ENCODE measurements at places on chromosomes 16 and 17.

DNA sequence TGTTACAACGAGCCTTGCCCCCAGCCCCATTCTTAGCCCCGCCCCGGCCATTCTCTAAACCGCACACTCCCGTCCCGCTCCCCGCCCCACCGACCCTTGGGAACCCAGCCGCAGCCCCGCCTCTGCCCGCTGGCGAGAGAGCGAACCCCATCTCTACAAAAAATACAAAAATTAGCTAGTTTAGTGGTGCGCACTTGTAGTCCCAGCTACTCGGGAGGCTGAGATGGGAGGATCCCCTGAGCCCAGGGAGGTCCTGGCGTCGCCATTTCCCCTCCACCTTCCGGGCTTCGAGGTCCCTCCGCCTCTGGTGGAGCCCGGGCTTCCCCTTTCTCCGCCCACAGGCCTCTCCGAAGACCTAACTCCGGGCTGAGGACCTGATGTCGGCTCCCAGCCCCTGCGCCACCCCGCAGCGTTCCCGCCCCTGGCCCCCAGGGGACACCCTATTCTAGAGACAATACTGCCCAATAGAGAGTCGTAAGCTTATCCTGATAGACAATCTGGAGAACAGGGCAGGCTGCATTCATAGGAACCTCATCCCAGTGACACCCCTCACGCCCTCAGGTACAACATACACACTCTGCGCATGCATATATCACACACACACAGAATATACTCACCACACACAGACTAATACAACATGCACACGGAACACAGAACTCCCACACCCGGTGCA is 480 bp upstream of the PROCA1 start:
- DNase-seq, result no peak

DNA sequence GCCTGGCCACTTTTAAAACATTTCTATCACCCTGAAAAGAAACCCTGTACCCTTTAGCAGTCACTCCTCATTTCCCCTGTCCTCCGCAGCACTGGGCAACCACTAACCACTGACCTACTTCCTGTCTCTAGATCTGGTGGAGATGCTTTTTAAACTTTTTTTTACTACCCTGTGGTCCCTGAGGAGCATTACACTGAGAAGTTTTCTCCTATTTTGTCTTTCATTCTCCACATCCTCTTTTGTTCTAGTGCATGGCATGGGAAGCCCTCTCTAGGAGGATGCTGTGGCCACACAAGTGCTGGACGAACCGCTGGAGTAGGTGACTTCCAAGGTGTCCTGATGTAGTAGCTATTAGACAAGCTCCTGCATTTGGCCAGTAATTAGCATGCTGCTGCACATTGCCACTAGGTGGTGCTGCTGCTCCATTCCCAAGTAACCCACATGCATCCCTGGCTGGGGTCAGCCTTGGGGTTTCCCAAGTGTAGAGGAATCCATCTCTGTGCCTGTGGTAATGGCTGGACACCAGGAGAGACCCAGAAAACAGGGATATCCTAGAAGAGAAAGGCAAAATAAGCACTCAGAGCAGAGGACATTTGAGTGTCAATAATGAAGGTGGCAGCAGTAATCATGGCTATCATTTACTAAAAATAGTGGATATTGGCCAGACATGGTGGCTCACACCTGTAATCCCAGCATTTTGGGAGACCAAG is 143.8 kb upstream of the CRHR1 start:
- peak; percentile 82 for DNase-seq

GRCh38 chr17:4843321-4844000 is 10.3 kb downstream of the MINK1 start:
- DNase-seq, result no peak

DNA sequence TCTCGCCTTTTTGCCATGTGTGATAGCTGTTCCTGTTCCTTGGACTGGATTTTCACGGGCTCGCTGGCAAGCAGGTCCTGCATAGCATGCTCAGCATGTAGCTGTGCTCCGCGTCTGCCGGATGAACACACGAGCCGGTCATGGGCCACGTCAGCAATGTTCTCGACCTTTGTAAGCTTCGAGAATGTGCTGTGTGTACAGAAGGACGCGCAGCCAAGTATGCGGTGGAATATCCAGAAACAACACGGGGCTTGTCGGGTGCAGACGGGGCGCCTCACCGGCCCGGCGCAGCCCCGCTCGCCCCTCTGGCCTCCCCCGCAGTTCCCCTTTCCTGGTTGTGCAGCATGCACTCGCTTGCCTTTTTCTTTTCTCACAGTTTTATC is 42.2 kb downstream of the RPTOR start:
- DNase-seq, result no peak

DNA sequence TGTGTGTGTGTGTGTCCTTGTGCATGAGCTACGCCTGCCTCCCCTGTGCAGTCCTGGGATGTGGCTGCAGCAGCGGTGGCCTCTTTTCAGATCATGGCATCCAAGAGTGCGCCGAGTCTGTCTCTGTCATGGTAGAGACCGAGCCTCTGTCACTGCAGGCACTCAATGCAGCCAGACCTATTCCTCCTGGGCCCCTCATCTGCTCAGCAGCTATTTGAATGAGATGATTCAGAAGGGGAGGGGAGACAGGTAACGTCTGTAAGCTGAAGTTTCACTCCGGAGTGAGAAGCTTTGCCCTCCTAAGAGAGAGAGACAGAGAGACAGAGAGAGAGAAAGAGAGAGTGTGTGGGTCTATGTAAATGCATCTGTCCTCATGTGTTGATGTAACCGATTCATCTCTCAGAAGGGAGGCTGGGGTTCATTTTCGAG is 22.5 kb downstream of the STAT5A start:
- no peak for DNase-seq

- DNase-seq, result peak; percentile 3
Observed at GRCh38 chr16:28617874-28618273, 8.0 kb upstream of the SULT1A1 start.

DNA sequence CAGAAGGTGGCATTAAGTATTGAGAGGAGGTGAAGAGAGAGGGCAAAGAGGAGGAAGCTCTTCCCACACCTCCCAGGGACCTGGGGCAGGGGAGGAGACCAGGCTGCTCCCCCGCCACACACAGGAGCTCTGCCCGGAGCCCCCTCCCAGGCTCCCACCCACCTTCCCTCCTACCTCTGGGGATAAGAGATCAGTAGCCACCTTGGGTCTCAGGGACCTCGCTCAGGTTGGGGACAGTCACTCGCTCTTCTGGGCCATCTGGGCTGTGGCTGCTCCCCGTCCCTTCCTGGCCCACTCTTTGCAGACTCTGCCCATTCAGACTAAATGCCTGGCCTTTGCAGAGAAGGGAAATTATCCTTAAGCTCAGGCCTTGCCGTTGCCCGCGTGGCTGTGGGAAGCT is 14.9 kb upstream of the C16orf74 start:
- DNase-seq, result no peak

- DNase-seq, result no peak
Observed at GRCh38 chr16:58126451-58126961, 2.7 kb downstream of the CFAP20 start.

GRCh38 chr16:68993456-68993855 is 112.0 kb upstream of the HAS3 start:
- no peak for DNase-seq

- DNase-seq, result no peak
Observed at GRCh38 chr16:1545044-1546040, 11.9 kb downstream of the TMEM204 start.

GRCh38 chr16:13781575-13782338 is 138.2 kb upstream of the ERCC4 start:
- DNase-seq, result no peak

DNA sequence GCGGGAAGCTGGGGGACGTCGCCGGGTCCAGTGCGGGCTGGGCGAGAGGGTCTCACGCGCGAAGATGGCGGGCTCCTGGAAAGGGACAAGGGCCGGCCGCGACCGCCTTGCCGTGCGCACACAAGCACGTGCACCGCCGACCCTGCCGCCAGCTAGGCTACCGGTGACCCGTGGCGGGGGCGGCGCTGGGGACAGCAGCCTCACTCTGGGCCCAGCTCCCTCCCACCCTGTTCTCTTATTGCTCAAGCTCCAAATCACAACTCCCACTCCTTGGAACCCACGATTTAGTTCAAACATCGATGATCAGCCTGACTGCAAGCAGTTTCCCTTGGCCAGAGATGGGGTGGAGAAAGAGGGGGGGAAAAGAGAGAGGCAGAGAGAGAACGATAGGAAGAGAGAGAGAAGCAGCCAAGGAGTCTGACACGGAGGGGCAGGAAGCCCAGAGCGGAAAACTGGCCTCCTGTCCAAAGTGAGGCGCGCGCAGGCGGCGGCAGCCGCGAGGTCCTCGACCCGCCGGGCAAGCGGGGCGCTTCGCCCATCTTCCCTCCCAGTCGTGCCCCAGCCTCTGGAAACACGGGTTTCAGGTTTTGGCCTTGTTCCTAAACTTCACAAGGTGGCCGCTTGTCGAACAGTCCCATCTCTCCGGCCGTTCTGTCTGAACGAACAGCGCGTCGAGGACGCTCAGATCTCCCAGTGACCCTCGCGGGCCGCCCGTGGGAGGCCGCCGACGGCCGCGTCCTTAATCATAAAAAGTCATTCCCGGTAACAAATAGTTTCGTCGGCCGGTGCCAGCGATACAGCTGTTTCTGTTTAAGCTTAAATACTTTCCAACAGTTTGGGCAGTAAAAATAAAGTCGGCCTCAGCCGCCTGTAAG is 1.7 kb upstream of the CBX8 start:
- DNase-seq, result no peak

DNA sequence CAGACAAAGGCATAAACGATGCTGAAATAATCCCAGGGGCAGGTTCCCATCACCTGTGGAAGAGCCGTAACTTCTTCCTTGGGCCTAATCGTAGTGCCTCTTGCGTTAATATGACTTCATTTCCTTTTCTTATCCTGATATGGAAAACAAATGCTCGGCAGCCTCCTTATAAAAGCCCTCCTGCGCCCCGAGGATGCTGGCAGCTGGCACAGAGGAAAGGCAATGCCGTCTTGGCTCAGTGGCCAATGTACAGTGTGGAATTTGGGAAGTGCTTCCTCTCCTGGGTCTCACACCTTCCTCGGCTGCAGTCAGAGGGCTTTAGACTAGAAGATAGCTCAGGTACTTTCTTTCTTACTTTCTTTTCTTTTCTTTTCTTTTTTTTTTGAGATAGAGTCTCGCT is 3.4 kb downstream of the SCN4A start:
- DNase-seq, result no peak

- DNase-seq, result no peak
Observed at GRCh38 chr17:77036841-77037381, 103.9 kb upstream of the SEC14L1 start.

GRCh38 chr17:27824176-27824715 is 23.9 kb upstream of the NOS2 start:
- DNase-seq, result no peak

DNA sequence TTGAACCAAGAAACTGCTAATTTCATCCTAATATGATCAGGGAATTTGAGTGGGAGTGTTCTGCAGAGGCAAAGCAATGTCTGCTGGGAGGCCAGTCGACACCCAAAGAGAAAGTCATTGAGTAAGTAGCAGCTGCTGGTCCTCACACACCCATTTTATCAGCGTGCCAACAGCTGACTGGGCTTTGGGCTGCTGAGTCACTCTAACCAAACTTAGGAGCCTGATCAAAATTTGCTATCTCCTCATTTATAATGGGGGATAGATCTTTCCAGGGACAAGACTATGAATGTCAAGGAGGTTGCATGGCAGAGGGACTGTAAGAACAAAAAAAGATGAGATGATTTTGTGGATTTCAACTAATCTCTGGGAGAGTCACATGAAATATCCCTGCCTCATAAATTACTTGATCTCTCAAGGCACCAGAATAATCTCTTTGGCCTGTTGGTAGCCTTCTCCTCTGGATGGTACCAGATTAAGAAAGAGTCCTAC is 32.9 kb downstream of the CPSF4L start:
- DNase-seq, result peak; percentile 53

- peak; percentile 32 for DNase-seq
Observed at GRCh38 chr17:489758-490329, 137.2 kb upstream of the RPH3AL start.

GRCh38 chr16:84143081-84143480 is 1.9 kb downstream of the HSDL1 start:
- DNase-seq, result no peak

DNA sequence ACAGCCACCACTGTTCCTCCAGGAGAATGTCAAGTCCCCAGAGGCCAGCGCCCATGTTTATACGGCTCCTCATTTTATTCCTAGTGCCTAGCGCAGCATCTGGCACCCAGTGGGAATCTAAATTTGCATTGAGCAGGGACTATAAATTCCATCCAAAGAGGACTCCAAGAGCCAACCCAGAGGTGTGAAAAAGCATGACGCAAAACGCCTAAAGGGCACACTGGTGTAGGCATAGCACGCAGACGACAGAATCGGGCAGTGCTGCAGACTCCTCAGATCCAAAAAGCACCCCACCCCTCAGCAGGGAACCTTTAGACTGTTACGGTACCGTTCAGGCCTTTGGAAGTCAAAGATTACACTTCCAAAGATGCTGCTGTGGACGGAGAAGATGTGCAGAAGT is 19.5 kb downstream of the TEKT5 start:
- no peak for DNase-seq

GRCh38 chr17:17661834-17662385 is 19.3 kb upstream of the RAI1 start:
- DNase-seq, result peak; percentile 59

GRCh38 chr17:57889892-57890856 is 40.3 kb upstream of the MRPS23 start:
- DNase-seq, result no peak

GRCh38 chr17:44492706-44493272 is 10.4 kb downstream of the GPATCH8 start:
- no peak for DNase-seq

GRCh38 chr16:74224828-74225612 is 71.6 kb upstream of the PSMD7 start:
- no peak for DNase-seq

DNA sequence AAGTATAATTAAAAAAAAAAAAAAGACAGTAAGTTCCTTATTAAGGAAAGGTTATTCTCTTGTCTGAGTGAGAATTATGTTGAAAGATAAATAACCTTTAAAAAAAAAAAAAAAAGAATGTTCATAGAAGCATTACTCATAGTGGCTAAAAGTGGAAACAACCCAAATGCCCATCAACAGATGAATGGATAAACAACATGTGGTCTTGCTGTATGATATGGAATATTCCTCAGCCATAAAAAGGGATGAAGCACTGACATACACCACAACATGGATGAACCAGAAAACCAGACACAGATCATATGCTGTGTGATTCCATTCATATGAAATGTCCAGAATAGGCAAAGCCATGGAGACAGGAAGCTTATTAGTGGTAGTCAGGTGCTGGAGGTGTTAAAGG is 9.2 kb upstream of the CCNF start:
- DNase-seq, result no peak

GRCh38 chr16:48511071-48511540 is 98.9 kb downstream of the N4BP1 start:
- DNase-seq, result no peak
